ENCODE measurements at places on chromosomes 6 and 20.

DNA sequence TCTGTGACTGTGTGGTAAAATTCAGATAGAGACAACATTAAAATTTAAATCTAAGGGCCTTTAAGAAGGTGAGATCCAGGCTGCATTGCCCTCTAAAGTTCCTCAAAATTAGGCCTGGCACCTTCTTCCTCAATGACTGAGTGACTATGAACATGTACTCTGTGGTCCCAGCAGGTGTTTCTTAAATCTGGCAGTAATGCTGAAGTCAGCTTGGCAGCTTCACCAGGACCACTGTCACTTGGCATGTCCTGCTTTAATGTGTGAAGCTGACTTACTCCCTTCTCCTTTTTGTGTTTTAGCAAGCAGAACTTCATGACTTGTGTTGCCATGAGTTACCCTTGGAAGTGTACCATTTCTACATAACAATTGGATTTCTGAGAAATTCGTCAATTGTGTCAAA lies 141.7 kb downstream of the NKAIN2 start:
- DNase-seq = no peak

DNA sequence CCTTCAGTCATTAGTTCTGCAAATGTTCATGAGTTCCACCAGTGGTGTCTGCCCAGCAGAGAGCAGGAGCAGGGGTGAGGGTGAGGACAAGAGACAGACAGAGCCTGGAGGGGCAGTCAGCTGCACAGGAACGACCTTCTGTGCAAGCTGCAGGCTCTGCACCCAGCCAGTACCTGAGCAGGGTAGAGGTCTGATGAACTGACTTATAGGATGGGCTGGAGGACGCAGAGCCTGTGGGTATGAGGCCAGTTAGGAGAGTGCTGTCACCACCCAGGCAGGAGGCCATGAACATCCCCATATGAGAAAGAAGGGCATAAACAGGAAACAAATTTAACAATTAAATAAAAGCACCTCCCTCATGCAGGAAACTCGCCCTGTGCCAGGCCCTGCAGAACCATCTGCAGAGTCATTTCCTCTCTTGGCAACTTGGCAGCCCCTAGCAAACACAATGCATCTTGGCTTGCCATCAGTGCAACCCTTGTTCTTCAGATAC lies 17.9 kb downstream of the C6orf15 start:
- no peak for DNase-seq

DNA sequence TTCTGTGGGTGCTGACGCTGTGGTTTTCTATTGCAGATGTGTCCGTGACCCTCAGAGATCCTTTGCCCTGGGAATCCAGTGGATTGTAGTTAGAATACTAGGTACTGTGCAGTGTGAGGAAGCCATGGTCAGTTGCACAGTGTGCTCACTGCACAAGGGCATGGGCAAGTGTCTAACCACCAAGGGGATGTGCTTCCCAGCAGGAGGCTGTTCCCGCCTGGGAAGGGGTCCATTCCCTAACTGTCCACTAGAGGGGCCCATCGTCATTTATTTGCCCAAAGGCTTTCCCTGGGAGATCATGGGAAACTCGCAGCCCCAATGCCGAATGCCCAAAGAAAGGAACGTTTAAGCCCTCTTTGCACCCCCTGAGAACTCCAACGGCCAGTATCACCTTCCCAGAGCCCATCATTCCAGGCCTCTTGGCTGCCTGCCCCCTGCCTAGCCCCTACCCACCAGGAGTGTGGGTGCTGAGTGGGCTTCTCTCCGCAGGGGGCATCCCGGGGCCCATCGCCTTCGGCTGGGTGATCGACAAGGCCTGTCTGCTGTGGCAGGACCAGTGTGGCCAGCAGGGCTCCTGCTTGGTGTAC lies 26.2 kb downstream of the SLCO4A1 start:
- DNase-seq = no peak

GRCh38 chr20:50819349-50819748 lies 24.5 kb downstream of the BCAS4 start:
- DNase-seq = no peak

DNA sequence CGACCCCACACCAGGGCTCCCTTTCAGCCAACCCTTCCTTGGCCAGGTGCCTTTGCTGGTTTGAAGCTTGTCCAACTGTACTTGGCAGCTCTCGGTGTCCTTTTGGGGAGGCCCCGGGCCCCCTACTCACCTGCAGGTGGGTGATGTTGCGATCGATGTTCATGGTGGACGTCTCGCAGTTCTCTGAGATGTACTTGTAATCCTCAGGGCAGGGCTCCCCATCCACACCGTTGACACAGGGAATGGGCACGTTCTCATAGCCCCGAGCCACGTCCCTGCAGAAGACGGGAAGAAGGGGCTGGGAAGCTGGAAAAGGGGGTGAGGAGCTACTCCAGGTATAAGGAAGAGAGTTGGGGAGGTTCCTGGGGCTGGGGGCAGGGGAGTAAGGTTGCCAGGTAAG lies 4.9 kb upstream of the SLC44A4 start:
- DNase-seq = no peak

DNA sequence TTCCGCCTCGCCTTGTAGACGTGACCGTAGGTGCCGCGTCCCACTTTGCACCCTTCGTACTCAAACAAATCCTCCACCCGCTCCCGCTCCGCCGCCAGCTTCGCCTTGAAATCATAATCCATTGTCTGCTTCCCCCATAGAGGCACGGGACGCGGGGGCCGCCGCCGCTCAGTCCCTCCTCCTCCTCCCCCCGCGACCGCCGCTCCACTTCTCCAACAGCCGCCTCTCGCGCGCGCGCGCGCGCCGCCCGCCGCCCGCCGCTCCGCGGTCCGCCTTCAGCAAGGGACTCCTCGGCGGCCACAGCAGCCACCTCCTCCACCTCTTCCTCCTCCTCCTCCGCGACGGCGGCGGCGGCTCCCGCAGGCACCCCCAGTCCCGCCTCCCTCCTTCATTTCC lies 256 bp downstream of the CDK19 start:
- DNase-seq = no peak

DNA sequence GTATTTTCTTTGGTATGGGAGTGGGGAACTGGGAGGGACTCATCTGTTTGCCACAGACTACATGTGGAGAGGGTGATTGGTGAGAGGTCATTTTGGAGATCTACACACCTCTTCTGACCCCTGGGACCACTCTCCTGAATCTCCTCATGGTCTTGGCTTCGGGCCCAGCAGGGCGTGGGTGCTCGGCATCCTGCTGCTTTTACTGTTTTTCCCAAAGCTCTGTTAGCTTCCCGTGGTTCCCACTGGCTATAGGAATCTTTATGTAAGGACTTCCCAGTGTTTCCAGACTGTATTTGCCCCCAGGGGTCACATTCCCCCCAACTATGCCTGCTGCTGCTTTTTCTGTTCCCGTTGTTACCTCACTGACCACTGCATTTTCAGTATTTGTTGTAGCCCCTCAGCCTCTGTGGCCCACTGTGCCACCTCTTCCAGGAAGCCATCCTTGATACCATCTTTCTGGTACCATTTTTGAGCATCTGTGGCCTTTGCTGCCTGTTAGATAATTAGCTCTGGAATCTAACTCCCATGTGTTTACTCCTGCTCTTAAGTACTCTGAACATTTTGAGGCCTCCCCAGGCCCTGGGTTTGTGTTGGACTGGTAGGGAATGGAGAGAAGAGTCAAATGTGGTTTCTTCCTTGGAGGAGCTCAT lies 14.9 kb downstream of the PLCG1 start:
- DNase-seq = no peak

GRCh38 chr20:46300281-46300680 lies 8.0 kb downstream of the CDH22 start:
- no peak for DNase-seq

DNA sequence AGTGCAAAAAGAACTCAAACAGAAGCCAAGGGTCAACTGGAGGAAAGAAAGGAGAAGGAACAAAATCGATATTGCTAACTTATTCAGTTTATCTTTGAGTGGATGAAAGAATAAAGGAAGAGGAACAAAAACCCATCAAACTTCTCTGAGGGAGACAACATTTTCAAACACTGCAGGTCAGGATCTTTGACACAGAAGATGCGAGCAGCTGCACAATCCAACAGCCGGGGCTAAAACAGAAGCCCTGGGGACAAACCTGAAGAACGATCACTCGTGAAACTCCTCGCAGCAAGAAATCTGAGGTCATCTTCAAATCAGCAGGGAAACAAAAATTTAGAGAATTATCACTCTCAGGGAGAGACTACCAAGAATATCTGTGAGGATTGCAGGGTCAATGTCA lies 14.2 kb downstream of the SLC23A2 start:
- no peak for DNase-seq

GRCh38 chr6:120903836-120904235 lies 430.4 kb downstream of the TBC1D32 start:
- DNase-seq = no peak

GRCh38 chr6:53938810-53939209 lies 144.0 kb downstream of the LRRC1 start:
- DNase-seq = no peak

GRCh38 chr6:87277123-87277522 lies 45.3 kb upstream of the SMIM8 start:
- DNase-seq = no peak
